ENCODE measurements at places on chromosomes 5 and 9.

- DNase-seq, result no peak
These were observed 133.2 kb downstream of the ERCC6L2 start for GRCh38 chr9:96008502-96009222.

GRCh38 chr5:1805736-1806135, 4.5 kb downstream of the NDUFS6 start:
- no peak for DNase-seq

GRCh38 chr9:126411948-126412284, 85.3 kb downstream of the MVB12B start:
- DNase-seq, result no peak

DNA sequence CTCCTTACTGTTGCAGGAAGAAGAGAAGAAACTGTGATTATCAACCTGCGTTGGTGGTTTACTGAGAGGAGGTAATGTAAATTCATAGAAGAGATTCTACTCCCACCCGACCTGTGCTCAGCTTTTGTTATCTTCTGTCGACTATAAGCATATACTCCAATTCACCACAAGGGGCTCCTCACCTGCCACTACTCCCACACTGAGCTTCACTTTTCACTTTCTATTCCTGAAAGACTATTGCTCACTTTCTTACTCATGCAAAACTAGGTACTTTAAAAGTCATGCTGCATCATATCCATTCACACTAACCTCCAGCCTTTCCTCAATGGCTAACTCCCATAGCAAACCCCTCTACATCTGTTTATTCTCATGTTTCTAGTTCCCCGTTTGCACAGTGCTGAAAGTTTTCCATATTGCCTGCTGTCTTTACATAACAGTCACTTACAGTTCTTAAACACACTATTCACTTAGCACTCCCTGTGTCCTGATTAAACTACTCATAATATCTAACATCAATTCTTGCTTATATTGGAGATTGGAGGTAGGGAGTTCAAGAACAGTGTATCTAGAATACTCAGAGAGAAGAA, 1062.6 kb downstream of the NR2F1-AS1 start:
- no peak for DNase-seq

DNA sequence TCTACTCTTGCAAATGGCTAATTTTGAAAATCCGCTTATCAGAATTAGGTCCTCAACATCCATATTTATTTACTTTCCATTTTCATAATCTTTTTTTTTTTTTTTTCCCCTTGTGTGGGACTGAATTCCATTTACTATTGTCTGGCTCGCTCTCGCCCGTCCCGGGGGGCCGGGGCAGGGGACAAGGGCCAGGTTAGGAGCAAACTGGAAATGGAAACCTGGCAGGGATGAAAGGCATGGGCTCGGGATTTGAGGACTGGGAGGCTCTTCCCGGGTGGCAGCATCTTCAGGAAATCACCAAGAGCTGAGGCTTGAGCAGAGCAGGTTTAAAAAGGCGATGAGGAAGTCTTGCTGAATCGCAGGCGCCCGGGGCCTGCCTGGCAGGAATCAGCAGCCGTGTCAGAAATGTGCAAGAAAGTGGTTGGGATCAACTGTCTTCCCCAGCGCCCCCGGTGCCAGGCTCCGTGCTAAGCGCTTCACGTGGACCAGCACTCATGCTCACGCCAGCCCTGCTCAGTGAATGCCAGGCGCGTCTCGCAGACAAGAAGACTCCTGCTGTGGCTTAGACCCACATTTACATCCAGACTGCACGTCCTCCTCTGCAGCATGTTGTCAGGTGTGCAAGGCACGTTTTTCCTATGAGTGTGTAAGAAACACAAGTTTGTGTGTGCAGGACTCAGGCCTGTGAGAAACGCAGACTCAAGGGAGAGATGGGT, 66.3 kb upstream of the UNC5A start:
- DNase-seq, result no peak

GRCh38 chr5:153187503-153187902, 303.0 kb upstream of the GRIA1 start:
- DNase-seq, result no peak

DNA sequence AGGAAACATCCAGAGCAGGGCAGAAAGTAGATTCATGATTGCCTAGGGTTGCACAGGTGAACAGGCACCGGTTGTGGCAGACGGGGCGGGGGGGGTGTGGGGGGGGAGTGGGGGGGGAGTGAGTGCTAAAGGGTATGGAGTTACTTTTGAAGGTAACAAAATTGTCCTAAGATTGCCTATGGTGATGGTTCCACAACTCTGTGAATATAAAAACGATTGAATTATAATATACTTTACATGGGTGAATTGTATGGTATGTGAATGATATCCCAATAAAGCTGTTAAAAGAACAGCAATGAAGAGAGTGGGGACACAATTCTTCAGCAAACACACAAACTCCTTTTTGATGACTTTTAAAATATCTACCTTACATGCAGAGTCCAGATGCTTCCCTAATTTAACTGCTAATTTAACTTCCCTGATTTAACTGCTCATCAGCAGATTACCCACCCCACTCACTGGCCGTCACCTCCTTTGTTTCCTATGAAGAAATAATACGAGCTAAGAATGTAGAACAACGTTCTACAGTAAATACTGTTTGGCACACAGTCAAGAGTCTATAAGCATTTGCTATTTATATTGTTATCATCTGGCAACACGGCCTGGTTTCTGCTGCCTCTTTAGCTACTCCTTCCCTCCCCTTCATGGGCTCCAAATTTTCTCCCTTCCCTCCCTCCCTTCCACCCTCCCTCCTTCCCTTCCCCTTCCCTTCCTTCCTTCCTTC, 83.5 kb downstream of the PTCH1 start:
- DNase-seq, result no peak

DNA sequence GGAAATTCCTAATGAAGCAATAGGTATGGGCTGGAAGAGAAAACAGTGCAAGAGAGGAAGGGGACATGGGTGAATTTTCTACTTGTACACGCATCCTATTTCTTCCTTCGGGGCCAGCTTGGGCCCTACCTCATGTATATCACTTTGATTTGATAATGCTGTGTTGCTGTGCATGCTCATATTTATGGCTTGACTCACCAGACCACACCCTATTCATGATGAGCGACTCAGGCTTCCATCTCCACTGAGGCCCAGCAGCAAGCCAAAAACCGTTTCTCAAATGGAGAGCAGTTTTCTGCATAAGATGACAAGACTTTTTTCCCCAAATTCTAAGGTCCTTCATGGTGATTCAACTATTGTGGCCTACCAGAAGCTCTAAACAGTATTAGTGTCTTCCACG, 2039.1 kb upstream of the CDH9 start:
- DNase-seq, result no peak

DNA sequence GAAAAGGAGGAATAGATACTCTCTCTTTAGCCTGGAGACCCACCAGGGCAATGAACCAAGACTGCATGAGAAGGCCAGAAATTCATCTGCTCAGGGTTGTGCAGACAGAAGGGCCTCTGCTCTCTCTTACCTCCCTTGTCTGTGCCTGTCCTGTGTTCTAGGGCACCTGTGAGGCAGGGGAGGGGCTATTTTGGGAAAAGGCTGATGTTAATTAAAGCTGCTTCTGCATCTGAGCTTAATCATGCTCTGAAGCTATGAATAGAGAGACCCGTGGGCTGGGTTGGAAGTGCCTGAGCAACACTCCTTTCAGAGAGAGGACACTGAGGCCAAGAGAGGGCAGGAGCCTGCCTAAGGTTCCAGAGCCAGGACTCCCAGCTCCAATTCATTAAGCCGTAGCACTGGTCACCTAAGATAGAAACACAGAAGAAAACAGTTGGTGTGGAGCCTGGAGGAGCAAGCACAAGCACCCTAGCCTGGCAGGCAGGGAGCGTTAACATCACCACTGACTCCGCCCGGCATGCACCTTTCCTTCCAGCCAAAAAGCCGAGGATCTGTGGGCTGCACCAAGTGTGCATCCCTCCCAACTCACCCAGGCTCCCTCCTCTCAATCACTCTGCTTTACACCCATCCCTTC, 31.4 kb upstream of the STING1 start:
- no peak for DNase-seq

Measured in cortex of kidney (tissue), 1 donor.